NCI-H1436 (cell line): ENCODE measurements at places on chromosomes 16 and 17.
A peak's percentile ranks its signal among the peaks of the same experiment; 100 is the strongest.

GRCh38 chr16:88783391-88784073 lies 1.5 kb downstream of the PIEZO1 start:
- no peak for DNase-seq

GRCh38 chr17:33169580-33170285 lies 123.4 kb downstream of the ASIC2 start:
- no peak for DNase-seq

- DNase-seq, result no peak
These were observed 18.5 kb upstream of the SPNS2 start for GRCh38 chr17:4479982-4480751.

- no peak for DNase-seq
These were observed 26.1 kb downstream of the FAM222B start for GRCh38 chr17:28816540-28816939.

DNA sequence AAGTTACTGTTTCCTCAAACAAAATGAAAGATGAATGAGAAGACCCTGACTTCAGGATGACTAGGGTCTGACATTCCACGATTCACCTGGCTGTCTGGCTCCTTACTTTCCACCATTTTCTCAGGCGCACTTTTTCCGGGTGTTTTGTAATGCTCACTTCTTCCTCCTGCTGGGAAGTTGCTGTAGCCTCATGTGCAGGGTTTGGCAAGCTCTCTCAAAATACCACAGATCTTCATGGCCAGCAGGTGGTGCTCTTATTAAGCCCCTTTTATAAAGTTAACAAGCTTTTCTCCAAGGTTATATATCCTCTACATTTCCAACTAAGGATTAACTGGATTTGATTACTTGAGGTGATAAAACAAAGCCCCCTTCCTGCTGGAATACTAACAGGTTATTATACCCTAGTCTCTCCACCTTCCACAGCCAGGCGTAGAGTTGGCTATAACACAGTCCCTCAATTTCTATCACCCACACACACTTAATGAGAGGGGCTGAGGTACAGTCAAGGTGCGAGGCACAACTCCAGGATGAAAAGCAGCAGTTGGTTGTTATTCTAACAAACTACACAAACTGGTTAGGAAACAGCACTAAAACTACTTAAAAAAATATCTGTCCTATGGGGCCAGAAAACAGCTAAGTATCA lies 45.4 kb downstream of the STH start:
- peak; percentile 71 for DNase-seq

GRCh38 chr17:49523706-49524472 lies 28.8 kb downstream of the NGFR start:
- peak; percentile 91 for DNase-seq

GRCh38 chr17:50180620-50181019 lies 14.8 kb downstream of the SGCA start:
- DNase-seq, result no peak

GRCh38 chr17:55811536-55811935 lies 60.7 kb downstream of the PCTP start:
- no peak for DNase-seq

- no peak for DNase-seq
These were observed 76.8 kb downstream of the CCDC182 start for GRCh38 chr17:57668332-57668731.

GRCh38 chr16:88505405-88506082 lies 52.5 kb downstream of the ZFPM1 start:
- peak; percentile 93 for DNase-seq

- DNase-seq, result no peak
These were observed 1.5 kb upstream of the SYCE1L start for GRCh38 chr16:77197747-77198146.

DNA sequence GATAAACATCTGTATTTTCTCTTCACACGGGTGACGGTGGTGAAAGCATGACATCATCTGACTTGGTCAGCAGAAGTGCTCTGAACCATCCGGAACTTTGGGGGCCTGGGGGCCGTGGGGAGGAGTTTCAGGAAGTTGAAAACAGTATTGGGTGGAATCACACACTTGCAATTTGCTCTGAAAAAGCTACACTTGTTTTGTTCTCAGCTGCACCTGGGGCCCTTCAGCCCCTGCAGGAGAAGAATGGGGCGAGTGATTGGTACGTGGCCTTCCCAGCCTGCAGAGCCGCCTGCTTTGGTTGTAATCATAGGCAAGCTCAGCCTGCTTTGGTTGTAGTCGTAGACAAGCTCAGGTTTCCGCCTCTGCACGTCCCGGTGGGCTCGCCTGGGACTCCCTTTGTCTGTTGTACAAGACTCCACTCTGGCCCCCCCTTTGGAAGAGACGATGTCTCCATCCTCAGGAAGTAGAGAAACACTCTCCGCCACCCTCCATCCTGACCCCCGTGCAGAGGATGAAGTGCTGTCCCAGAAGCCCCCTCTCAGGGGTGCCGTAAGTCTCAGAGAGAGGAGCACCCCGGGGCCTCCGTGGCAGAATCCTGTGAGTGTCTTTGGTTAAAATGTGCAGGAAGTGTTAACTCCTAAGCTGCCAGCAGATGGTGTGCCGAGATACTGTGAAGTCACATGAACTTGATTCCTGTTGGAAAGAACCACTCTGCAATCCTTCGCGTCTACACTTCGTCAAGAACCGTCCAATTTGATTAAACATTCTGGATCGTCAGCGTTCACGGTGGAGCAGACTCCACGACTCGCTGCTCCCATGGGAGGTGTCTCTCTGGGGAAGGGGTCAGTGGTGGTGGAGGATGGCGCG lies 5.4 kb downstream of the BANP start:
- DNase-seq, result no peak

GRCh38 chr17:3761918-3762380 lies 38.2 kb downstream of the HASPIN start:
- DNase-seq, result no peak

GRCh38 chr16:74633686-74634085 lies 26.8 kb upstream of the GLG1 start:
- DNase-seq, result no peak

- DNase-seq, result no peak
These were observed 3.7 kb upstream of the BLTP2 start for GRCh38 chr17:28648698-28649097.

GRCh38 chr16:84849751-84850150 lies 30.0 kb downstream of the CRISPLD2 start:
- no peak for DNase-seq

DNA sequence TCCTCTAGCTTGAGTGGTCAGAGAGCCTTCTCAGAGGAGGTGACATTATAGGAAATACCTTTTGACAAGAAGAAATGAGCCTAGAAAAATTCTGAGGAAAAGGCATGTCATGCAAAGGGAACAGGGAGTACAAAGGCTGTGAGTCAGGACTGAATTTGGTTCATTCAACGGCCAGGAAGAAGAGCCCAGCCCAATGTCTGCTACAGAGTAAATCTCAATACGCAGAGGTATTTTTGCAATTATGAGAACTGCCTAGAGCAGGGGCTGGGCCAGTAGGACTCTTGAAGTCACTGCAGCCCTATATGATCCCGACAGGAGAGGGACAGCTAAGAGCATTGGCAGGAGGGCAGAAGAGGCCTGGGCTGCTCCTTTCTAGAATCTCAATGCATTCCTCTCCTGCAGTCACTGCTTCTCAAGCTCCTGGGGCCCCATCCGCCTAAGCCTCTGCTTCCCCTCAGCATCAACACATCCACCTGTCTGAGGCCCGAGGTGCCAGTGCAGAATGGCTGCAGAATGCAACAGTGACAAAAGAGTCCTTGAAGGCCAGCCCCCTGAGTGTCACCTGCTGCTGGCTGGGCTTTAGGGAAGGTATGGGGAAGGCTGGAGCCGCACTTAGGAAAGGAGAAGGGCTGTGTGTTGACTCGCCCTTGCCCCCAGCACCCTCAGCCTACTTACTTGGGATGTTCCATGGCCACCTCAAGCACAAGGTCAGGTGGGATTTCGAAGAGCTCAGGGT lies 20.1 kb downstream of the NOS2 start:
- no peak for DNase-seq

- no peak for DNase-seq
These were observed 82.4 kb upstream of the TOX3 start for GRCh38 chr16:52629296-52629695.

DNA sequence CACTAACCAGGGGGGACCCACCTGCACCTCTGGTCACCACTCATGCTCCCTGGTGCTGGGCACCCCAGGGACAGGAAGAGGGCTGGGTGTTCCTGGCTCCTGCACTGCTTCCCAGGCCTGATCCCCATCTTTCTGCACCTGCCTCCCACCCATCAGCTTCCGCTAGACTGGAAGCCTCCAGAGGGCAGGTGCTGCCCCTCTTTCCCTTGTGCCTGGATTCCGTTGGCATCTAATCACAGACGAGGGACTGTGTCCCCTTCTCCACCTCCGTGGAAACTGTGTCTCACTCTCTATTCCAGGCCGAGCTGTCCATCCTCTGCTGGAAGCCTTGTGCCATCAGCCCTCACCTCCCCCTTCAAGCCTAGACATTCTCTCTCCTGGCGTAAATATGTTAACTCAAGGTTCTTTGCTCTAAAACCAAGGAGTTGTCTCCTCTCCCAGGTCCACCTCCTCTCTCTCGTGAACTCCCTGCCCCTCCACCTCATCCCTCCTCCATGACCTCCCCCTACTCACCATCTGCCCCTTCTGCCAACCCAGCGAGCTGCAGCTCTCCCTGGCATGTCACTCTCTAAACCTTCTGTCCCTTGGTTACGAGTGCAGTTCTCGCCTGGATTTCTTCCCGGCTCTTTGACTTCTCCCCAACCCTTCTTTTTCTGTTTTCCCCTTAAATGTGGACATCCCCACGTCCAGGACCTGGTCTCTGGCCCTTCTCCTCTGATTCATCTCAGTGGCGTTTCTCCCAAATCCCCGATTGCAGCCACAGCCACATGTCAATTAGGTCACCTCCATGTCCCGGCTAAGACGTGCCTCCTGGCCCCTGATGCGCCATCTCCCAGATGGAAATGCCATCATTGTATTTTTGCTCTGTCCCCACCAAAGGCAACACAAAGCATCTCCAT lies 107.7 kb downstream of the SEC14L1 start:
- DNase-seq, result no peak

GRCh38 chr17:6544011-6544370 lies 12.4 kb downstream of the PITPNM3 start:
- no peak for DNase-seq

- DNase-seq, result no peak
These were observed 4.3 kb upstream of the MYL4 start for GRCh38 chr17:47204722-47205418.

DNA sequence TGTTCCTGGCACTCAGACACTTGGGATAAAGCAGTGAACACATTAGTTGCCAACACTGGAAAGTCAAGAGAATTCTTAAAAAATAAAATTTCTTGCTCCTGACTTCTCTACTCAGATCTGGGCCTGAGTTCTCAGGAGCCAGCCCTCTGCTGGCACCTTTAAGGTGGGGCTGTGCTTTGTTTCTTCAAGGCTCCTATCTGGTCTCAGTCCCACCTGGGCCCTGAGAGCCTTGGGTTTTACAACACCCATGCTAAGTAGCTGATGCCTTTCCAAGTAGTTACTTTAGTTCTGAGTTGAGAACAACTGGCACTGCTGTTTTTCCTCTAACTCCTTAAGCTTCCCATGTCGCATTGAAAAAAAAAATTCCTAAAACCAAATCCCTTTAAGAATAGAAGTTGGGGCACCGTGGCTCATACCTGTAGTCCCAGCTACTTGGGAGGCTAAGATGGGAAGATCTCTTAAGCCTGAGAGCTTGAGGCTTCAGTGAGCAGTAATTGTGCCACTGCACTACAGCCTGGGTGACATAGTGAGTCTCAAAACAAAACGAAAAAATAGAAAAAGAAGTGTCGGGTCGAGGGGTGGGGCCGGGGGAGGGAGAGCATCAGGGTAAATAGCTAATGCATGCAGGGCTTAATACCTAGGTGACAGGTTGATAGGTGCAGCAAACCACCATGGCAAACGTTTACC lies 16.6 kb downstream of the CHAD start:
- no peak for DNase-seq

DNA sequence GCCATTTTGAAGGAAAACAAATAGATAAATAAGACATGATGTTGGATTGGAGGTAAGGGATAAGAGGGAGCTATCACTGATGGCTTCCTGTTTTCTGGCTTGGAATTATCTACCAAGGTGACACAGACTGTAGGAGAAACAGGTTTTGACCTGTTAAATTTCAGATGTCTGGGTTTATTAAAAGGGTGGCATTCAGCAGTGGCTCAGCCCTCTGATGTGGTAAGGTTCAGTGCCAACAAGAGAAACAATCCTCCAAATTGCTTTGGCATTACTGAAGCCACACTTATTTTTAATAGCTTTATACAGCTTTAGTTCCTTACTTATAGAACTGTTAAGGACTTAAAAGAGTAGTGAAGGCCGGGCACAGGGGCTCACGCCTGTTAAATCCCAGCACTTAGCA lies 37.0 kb upstream of the AKAP1 start:
- DNase-seq, result no peak

DNA sequence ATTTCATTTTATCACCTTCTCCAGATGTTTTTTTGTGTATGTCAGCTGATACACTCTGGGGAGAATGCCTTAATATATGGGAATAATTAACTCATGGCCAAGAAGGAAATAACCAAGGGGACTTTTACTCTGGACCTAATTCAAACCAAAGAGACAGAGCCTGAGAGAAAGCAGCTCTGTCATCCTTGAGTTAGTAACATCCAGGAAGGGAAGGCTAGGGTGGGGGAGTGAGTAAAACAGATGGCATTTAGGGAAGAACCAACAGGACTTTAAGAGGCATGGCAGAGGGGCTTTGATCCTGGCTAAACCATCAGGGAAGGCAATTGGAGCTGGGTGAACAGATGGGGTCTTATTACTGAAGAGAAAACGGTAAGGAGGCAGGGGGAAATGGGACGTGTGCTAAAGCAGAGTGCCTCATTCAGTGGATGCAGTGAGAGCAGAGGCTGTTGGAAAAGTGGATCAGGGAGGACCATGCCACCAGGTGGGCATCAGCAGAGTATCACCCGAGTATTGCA lies 2.5 kb upstream of the SMPD3 start:
- no peak for DNase-seq

GRCh38 chr17:36992701-36993100 lies 43.9 kb downstream of the AATF start:
- no peak for DNase-seq

GRCh38 chr16:56539656-56540055 lies 19.8 kb upstream of the BBS2 start:
- DNase-seq, result no peak

- DNase-seq, result no peak
These were observed 15.7 kb upstream of the BAHCC1 start for GRCh38 chr17:81379523-81379942.

- DNase-seq, result no peak
These were observed 195.2 kb upstream of the CNTNAP4 start for GRCh38 chr16:76081967-76082366.

GRCh38 chr16:50215680-50216079 lies 50.7 kb upstream of the ADCY7 start:
- no peak for DNase-seq

DNA sequence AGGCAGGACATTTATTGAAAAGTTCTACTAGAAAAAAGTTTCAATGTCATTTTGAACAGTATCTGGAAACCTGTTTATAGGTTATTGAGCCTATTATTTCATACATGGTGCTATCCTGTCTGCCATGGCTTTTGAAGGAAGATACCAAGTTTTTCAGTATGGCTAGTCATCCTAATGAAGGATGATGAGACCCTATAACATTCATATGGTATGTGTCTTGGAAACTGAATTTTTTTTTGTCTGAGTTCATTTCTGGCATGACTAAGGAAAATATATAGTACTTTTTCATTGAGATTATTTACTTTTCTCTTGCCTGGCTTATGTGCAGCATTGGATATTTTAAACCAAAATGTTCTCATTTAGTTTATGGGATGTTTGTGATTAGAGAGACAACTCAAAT lies 30.2 kb downstream of the CLTC start:
- DNase-seq, result no peak
